Activated CD4-positive, alpha-beta T cell treated with anti-CD3 and anti-CD28 coated beads, Interleukin-2, amount 10 ng/mL, durations not matched to agents 24 days and 14 days (primary cell): ENCODE measurements at places on chromosomes 7 and 10. TPM values are rescaled to one million over a fixed set of nuclear protein-coding genes. Genes with fewer than 3 reads are reported as not detected.

Gene NUP42
- total RNA-seq: 51.9 and 60.9 TPM in 2 replicates

Gene CLRN3
- total RNA-seq: not detected in 2 replicates

Gene AMPH
- not detected in 2 replicates for total RNA-seq

Gene SEMA3D
- 0.47 and 0.64 TPM in 2 replicates for total RNA-seq

Gene PLCE1
- not detected in 2 replicates for total RNA-seq

Gene TUBGCP2
- total RNA-seq: 65.3 and 70.6 TPM in 2 replicates

Gene FEZF1
- total RNA-seq: not detected in 2 replicates

Gene ADAMTS14
- total RNA-seq: 0.33 and 0.52 TPM in 2 replicates

Gene SFRP5
- not detected in 2 replicates for total RNA-seq

Gene NEUROG3
- not detected in 2 replicates for total RNA-seq

Gene PDE1C
- not detected in 2 replicates for total RNA-seq

Gene NUDCD3
- 88.8 and 92.7 TPM in 2 replicates for total RNA-seq
